ENCODE measurements at places on chromosomes 12 and 14.

DNA sequence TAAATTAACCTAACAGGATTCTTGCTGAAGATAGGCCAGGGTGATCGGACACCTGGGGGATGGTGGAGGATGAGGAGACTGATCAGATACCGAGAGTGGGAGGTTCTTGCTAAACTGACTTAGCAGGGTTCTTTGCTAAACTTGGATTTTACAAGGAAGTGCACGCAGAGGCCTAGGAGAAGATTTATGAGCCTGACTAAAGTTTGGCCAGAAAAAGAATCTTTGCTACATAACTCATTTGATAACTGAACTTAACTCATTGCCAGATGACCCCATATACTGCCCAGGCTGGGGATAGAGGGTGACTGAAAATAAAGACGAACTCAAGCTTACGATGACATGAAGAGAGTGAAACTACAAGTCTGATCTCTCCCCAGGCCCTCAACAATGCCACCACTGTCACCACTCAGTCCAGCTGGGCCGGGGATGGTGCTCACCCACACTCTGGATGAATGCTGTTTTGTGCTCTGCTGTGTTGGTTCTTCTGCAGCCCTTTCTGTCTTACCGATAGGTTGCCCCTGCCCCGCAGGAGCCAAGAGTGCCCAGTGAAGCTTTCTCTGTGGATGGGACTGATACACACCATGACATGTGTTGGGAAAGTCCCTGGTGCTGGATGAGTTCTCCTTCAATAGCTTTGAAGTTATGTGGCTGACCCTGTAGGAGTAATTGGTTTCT is 29.0 kb downstream of the PPFIBP1 start:
- no peak for DNase-seq

DNA sequence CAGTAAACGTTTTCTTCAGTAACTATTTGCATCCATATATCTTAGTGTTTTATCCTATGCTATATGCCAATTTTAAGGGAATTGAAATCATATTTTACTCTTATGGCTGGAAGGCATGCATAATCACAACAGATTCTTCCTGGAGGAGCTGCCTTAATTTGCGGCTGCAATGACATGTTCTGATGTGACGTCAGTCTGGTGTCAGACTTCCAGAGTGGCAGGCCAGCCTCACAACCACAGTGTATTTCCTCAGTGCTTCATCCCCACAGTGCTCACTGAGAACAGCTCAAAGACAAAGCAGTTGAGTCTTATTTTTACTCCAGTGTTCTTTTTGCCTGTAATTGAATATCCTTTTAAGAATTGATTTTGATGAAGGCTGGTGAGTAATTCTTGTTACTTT is 107.1 kb downstream of the PLEKHA5 start:
- DNase-seq = no peak

DNA sequence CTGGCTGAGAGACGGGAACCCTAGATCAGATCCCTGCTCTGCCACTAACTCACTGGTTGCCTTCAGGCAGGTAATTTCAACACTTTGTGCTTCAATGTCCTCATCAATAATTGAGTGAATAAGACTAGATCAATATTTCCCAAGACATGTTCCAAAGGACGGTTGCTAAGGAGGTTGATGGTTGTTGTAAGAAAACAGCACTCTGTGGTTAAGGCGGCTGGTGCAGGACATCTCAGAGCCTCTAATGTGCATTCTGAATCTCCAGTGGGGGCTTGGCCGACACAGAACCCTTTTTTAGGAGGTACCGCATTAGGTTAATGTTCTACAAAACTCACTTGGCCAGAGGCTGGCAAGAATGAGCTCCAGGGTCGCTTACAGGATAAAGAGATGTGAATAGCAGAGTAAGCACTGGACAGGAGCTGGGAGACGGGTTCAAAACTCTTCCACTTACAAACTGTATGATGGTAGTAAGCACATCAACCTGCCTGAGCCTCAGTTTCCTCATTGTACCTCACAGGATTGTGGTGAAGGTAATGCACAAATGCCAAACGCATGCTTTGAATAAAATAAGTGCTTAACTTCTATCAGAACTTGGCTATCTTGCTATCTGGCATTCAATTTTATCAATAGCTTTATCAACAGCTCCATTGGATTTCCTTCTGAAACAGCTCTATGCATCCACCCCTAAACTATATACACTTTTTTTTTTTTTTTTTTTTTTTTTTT is 136.9 kb upstream of the PARP11 start:
- no peak for DNase-seq

DNA sequence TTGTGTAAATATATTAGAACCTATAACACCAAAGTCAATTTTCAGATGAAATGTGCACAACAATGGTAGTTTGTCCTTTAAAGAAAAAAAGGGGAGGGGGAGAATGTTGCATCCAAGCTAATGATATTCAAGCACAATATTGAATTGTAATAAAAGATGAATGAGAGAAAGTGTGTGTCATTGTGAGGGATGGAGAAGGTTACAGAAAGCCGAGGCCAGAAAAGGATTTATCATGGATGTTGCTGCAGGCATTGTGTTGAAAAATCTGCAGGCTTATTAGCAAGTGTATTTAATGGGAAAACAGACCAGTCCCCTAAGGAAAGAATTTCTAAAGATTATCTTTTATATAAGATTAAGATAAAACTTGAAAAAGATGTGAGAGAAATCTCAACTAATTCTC is 186.5 kb downstream of the SPTSSA start:
- no peak for DNase-seq

GRCh38 chr12:93073324-93073723 is 144.2 kb upstream of the EEA1 start:
- no peak for DNase-seq

DNA sequence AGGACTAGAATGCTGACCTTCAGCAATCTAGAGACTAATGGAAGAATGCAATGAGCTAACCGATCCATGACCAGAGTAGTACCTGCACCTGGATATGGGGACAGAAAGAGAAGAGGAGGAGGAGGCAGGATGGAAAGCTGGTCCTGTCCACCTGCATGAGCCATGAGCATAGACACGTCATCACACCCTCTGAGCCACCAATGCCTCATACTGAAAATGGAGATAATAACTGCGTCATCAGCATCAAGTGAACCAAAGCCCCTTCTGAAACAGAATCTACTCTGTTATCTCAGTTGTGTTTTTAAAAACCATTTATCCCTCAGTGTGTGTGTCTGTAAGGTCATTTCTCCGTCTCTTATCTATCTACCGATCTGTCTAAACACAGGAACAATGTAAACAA is 327.0 kb downstream of the BCL11B start:
- no peak for DNase-seq

GRCh38 chr14:78448164-78449094 is 278.3 kb downstream of the NRXN3 start:
- peak; percentile 76 for DNase-seq

- no peak for DNase-seq
Observed at GRCh38 chr12:119176267-119177055, 2.3 kb upstream of the HSPB8 start.

- DNase-seq = no peak
Observed at GRCh38 chr14:21109377-21110138, 8.7 kb downstream of the TMEM253 start.

DNA sequence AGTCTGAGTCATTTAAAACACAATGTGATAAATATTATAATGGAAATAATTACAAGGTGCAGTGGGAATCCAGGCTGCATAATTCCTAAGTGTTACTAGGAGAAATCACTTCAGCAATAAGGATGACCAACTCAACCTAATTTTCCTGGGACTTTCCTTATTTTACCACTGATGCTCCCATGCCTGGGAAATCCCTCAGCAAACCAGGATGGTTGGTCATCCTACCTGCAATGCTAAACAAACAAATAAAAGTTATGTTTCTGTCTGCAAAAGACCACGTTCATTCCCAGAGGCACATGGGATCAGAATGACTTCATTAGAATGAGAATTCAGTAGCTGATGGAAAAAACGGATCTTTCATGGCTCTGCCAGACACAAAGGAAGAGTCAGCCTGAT is 130.8 kb upstream of the RAP1B start:
- no peak for DNase-seq

DNA sequence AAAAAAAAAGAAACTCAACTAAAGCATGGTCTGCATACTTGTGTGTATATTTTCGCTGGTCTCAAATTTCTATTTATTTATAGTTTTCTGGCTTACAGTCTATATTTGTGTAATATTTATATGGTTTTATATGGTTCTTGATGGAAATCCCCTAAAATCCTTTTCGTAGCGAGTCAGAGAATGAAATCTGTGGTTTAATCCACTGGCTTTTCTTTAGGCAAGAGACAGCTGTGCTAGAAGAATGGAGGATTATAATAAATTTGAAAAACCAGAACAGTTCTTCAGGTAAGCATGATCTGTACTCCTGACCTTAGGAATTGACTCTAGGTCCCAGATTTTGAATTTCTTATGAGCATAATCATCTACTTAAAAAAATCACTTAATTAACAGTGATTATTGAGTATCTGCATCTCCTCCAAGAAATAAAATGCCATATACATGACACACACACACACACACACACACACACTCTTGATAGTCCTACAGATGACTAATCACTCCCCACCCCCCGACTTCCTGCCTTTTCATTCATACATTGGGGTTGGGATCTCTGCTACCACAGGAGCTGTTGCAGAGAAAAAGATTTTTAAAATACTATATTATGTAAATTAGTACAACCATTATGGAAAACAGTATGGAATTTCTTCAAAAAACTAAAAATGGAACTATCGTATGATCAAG is 113.4 kb downstream of the CRADD start:
- no peak for DNase-seq

- no peak for DNase-seq
Observed at GRCh38 chr14:77240336-77240915, 30.6 kb downstream of the NGB start.

- no peak for DNase-seq
Observed at GRCh38 chr12:100901266-100901665, 106.7 kb downstream of the ANO4 start.

- DNase-seq = no peak
Observed at GRCh38 chr12:108757856-108758255, 26.5 kb upstream of the CORO1C start.

DNA sequence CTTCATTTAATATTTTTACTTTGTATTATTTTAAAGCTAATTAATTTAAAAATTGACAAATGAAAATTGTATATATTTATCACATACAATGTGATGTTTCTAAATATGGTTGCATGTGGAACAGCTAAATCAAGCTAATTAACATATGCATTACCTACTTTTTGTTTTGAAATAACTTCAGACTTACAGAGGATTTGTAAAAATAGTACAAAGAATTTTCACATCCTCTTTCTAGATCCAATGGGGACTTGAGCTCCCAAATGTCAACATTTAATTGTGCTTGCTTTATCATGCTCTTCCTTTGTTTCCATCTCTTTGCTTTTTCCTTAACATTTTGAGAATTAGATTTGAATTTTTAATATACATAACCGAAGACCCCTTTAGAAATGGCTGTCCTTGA is 6.6 kb downstream of the DCD start:
- no peak for DNase-seq

GRCh38 chr14:67276131-67276530 is 34.9 kb downstream of the PALS1 start:
- DNase-seq = no peak

GRCh38 chr12:22600181-22600580 is 24.8 kb upstream of the ETNK1 start:
- no peak for DNase-seq

DNA sequence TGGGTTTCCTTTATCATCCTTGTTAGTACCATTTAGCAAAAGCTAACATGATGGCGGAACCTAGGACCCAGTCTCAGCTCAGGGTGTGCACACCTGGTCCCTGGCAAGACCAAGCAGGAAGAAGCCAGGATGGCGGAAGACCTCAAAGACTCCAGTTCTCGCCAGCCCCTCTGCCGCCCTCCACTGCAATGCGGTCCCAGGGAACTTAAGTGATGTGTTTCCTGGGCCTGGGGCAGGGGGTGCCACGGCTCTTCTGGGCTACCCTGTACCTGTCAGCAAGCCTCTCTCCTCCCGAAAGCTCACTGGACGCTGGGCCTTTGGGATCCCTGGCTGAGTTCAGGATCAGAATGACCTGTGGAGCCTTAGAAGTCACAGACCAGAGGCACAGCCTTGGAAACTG is 71.3 kb downstream of the FBXL14 start:
- no peak for DNase-seq

- DNase-seq = no peak
Observed at GRCh38 chr14:99784508-99784907, 8.7 kb upstream of the EML1 start.

DNA sequence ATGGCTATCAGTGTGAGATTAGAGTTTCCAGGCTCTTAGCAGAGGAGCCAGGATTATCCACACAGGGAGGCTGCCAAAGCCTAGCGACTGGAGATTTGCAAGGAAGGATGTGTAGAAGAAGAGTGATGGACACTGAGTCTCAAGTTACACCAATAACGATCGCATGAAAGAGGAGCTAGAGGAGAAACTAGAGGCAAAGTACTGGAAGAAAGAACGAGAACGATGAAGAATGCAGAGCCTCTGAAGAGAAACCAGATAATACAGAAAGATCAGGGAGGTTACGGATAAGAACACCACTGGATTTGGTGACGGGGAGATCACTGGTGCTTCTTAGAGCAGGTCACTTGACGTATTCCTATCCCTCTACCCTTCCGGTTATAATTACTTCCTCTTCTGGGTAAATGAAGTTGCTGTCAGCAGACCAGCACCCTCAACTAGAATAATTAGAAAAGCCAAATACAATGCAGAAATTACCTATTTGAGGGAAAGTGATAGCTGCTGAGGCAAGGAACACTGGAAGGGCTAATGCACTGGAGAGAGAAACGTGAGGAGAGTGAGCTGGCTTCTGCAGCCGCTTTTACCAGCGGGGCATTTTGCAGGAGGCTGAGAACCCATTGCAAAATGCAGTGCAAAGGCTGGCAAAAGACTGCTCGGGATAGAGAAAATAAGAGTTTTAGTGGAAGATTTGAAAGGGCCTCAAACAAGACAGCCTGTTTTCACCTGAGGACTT is 93.1 kb upstream of the HIF1A start:
- no peak for DNase-seq

GRCh38 chr12:53664191-53664590 is 11.7 kb downstream of the ATP5MC2 start:
- DNase-seq = no peak

- no peak for DNase-seq
Observed at GRCh38 chr12:85095501-85095900, 59.4 kb downstream of the LRRIQ1 start.

GRCh38 chr12:66550626-66551025 is 128.2 kb downstream of the GRIP1 start:
- no peak for DNase-seq
